ENCODE measurements at places on chromosomes 3 and 15.

- peak; percentile 75 for DNase-seq
Observed at GRCh38 chr15:48177766-48178647, at the start of gene MYEF2. TSS of gene MYEF2 (minus strand) at chr15:48178295. CDS start at chr15:48178237, 58 bp downstream.

DNA sequence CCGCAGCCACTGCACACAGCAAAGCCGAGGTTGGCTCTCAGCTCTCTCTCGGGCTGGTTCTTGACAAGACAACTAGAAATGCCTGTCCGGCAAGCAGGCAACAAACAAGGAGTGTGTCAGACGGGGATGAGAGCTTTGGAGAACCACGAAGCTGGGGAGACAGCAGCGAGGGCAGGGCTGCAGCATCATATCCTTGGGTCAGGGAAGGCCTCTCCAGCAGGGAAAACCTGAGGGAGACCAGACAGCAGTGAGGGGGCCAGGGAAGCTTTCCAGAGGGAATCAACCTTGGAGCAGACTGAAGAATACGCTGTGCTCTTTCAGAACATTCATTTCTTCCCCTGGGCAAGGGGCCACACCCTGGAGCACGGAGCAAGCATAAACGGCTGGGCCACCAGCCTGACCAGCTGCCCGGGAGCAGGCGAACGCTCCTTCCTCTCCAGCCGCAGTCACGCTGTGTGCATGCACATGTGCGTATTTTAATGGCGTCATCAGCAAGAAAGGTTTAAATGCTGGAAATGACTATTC is 58.7 kb downstream of the CHSY1 start:
- DNase-seq: no peak

GRCh38 chr15:70088887-70089691 is 8.6 kb downstream of the TLE3 start:
- no peak for DNase-seq

DNA sequence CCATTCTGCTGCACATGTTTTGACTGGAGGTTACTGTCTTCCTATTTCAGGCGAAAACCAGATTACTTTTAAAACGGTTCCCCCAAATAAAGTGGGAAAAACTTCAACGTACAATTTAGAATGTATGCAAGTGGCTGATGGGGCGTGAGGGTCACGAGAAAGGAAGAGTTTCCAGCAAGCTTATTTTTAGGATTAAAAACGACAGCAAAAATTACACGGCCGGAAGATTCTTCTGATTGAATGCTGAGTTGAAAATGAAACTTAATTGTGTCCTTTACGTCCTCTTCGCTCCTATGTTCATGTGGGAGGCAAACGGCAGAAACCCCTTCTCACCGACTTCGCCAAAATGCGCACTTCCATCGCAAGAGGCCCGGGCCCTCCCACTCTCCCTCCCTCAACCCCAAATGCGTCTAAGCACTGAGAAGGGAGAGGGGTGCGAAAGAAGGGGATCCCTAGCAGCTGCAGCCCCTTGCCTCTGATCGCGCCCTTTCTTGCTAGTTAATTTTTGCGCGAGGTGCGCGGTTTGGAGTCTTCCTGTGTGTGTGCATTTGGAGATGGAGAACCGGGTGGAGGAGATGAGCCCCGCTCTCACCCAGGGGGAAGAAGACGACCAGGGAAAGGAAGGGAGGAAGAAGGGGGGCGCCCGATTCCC is 656 bp downstream of the CD47 start:
- DNase-seq: peak; percentile 90

- no peak for DNase-seq
Observed at GRCh38 chr3:158465074-158465473, 105.9 kb upstream of the MLF1 start.

GRCh38 chr3:147407114-147407497 is 763 bp upstream of the ZIC4 start:
- no peak for DNase-seq

DNA sequence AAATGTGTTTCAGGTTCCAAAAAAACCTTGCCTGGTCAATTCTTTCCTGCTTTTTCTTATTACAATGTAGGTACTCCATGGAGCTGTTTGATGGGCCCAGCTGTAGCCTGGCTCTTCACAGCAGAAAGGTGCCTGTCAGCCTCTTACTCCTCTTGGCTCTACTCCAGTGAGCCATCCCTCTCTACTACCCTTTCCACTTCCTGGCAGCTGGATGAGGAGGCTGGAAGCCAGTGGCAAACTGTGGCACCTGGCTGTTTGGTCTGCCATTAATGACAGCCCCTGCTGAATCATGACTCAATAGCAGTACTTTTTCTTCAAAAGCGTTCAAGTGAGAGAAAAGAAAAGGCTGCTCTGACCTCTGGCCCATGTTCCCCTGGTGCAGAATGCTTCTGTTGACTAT is 618.1 kb downstream of the PYDC2 start:
- DNase-seq: no peak

DNA sequence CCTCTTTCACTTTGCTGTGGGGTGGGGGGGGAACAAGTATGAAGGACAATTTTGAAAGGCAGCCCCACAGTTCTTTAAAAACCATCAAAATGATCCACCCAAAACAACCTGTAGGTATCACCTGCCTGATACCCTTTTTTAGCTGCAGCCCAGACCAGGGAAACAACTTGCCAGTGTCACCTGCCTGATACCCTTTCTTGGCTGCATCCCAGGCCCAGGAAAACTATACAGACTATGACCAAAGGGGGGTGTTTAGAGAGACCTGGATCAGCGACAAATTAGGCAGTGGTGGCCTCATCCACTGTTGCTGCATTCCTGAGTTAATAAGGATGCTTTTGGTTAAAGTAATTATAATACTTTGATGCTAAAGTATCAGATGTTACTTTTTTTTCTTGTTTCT is 122.0 kb downstream of the VPS13C start:
- no peak for DNase-seq

- DNase-seq: no peak
Observed at GRCh38 chr3:183909030-183909600, 24.4 kb upstream of the PARL start.
